ENCODE measurements at places on chromosomes 7 and 10. TPM values are rescaled to one million over a fixed set of nuclear protein-coding genes. Genes with fewer than 3 reads are reported as not detected.

HYAL4 gene
- 0.18 TPM for total RNA-seq

SPDYE1 gene
- total RNA-seq, result not detected

NACAD gene
- 5.3 TPM for total RNA-seq

TMEM26 gene
- total RNA-seq, result 6.6 TPM

ACTR1A gene
- 87.7 TPM for total RNA-seq

ST8SIA6 gene
- 1.9 TPM for total RNA-seq

SLC18A3 gene
- not detected for total RNA-seq

SORCS1 gene
- total RNA-seq, result 14.5 TPM

FLNC gene
- total RNA-seq, result 190 TPM

SSC4D gene
- total RNA-seq, result 3.7 TPM

TMEM176B gene
- 69.6 TPM for total RNA-seq

UBTD1 gene
- total RNA-seq, result 15.2 TPM

FAM24A gene
- not detected for total RNA-seq

MRLN gene
- total RNA-seq, result 26.3 TPM

ZNF804B gene
- total RNA-seq, result 0.23 TPM

PWWP2B gene
- 21.3 TPM for total RNA-seq

AKR1C4 gene
- total RNA-seq, result not detected

CACNA2D1 gene
- total RNA-seq, result 52.7 TPM

C10orf53 gene
- not detected for total RNA-seq

OR2A5 gene
- total RNA-seq, result not detected

GATA3 gene
- total RNA-seq, result 26.7 TPM

OGDHL gene
- total RNA-seq, result 57.6 TPM

GRB10 gene
- total RNA-seq, result 57.0 TPM

SRRM3 gene
- 1.5 TPM for total RNA-seq

CRHR2 gene
- 0.64 TPM for total RNA-seq

EGFR gene
- total RNA-seq, result 38.5 TPM

TFPI2 gene
- total RNA-seq, result 9.8 TPM

WIPF3 gene
- 1.5 TPM for total RNA-seq

UPK3BL1 gene
- total RNA-seq, result 41.7 TPM

AKR1C2 gene
- 7.9 TPM for total RNA-seq

ZNF282 gene
- total RNA-seq, result 43.7 TPM

SEMA3D gene
- total RNA-seq, result 26.0 TPM

PRKAR2B gene
- total RNA-seq, result 24.5 TPM

ZNF365 gene
- 0.35 TPM for total RNA-seq

POLR2J2 gene
- 4.4 TPM for total RNA-seq

BAG3 gene
- 24.5 TPM for total RNA-seq

AGMO gene
- 0.93 TPM for total RNA-seq

RBM17 gene
- total RNA-seq, result 59.4 TPM

SPDYE9 gene
- total RNA-seq, result not detected

POLR1F gene
- total RNA-seq, result 15.3 TPM

CFAP46 gene
- total RNA-seq, result 4.6 TPM

DNAJC30 gene
- 7.5 TPM for total RNA-seq

CPA2 gene
- total RNA-seq, result 0.18 TPM

PROSER2 gene
- total RNA-seq, result 12.4 TPM

ATXN7L1 gene
- total RNA-seq, result 14.7 TPM

GJD4 gene
- not detected for total RNA-seq

C10orf62 gene
- 2.3 TPM for total RNA-seq

TEX36 gene
- not detected for total RNA-seq

CYP3A4 gene
- not detected for total RNA-seq

SPDYE8 gene
- not detected for total RNA-seq

TACR2 gene
- total RNA-seq, result not detected

OR2A1 gene
- 0.29 TPM for total RNA-seq

All from metanephros (tissue), 2 donors.